ENCODE measurements at places on chromosomes 6 and 20. TPM values are rescaled to one million over a fixed set of nuclear protein-coding genes. Genes with fewer than 3 reads are reported as not detected.
A peak's percentile ranks its signal among the peaks of the same experiment; 100 is the strongest.

Gene SLC24A3
- total RNA-seq = not detected

Gene MOG
- not detected for total RNA-seq

Gene C6orf132
- 0.02 TPM for total RNA-seq

Gene MYMX
- total RNA-seq = not detected

Gene SGK2
- not detected for total RNA-seq

Gene HEY2
- total RNA-seq = not detected

Gene NRM
- total RNA-seq = 14.0 TPM

Gene LAMP5
- total RNA-seq = not detected

Gene NT5E
- total RNA-seq = 127 TPM

Gene C6orf15
- total RNA-seq = 2.4 TPM

Gene SNPH
- 13.9 TPM for total RNA-seq

- no peak for DNase-seq
Observed at GRCh38 chr6:163170294-163170883, 244.1 kb upstream of the QKI start.

DNA sequence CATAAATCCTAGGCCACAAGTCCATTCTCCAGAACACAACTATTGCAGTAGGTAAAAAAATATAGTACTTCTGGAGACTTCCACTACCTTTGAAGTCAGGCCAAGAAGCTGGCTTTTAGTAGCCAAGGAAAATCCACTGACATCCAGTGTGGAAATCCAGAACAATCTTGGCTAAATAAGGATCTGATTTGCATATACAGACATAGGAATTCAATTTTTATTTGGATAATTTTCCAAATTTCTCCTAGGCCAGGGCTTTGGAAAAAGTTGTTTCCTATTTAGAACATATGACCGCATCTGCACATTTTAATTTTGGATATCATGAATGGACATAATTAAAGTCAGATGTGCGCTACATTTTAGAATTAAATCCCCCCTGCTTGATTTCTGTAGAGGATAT, 100.2 kb downstream of the BCAS1 start:
- no peak for DNase-seq

GRCh38 chr20:19981031-19981451, 36.1 kb upstream of the NAA20 start:
- peak; percentile 93 for DNase-seq

GRCh38 chr6:110408901-110409300, 6.5 kb downstream of the DDO start:
- no peak for DNase-seq

- peak; percentile 29 for DNase-seq
Observed at GRCh38 chr6:138007014-138007472, 100.2 kb downstream of the PERP start.

DNA sequence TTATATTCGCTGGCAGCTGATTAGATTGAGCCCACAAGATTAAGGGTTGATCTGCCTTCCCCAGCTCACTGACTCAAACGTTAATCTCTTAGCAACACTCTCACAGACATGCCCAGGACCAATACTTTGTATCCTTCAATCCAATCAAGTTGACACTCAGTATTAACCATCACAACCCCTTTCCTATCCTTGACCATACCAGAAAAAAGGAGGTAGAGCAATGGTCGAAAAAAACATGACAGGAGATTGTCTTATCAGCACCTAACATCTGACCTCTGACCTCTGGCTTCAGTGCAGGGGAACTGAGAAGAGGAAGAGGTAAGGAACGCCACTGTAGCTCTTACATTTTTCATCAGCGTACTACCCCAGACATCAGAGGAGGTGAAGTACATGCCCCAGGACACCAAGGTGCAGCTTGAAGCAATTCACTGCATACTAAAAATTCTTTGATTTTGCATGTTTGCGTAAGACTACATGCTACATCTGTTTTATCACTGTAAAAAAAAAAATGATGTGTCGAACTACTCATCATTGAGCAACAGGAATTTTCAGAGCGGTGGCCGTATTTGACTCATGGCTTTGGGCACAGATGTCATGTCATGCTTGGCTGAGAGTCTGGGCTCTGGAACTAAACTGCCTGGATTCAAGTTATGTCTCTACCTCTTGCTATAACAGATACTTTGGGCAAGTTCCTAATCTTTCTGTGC, 188.0 kb upstream of the TAB2 start:
- peak; percentile 12 for DNase-seq

- no peak for DNase-seq
Observed at GRCh38 chr20:46275091-46275490, 33.2 kb downstream of the CDH22 start.

GRCh38 chr6:79137671-79138070, 59.6 kb upstream of the PHIP start:
- no peak for DNase-seq

DNA sequence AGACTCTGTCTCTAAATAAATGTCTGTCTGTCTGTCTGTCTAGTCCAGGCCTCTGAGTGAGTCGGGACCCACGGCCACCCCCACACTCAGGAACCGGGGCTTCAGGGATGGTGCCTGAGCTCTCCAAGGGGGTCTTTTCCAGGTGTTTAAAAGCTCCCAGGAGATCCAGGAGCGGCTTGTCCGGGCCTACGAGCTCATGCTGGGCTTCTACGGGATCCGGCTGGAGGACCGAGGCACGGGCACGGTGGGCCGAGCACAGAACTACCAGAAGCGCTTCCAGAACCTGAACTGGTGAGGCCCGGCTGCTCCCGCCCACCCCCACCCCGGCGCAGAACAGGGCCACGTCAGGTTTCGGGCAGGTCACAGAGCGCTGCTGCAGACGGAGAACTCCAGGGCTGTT, 5.5 kb upstream of the COL9A3 start:
- DNase-seq = no peak

GRCh38 chr6:18503593-18504231, 116.6 kb downstream of the RNF144B start:
- DNase-seq = peak; percentile 59

DNA sequence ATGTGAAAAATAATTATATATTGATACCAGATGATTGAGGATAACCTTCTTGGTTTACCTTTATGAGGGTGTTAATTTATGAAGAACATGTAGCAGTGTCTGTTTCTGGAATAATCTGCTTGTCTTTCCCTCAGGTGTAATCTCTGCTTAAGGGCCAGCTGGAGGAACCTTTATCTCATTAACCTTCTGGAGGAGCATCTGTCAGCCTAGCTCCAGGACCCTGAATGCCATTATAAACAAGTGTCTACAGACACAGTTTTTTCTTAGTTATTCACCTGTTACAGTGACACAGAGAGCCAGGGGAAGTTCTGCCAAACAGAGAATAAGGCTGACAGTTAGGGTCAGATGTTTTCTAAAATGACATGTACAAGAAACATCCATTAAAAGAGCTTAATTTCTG, at the start of gene IMPG1:
IMPG1 (minus strand) TSS at position 101 of the 400 bp plus-strand sequence. CDS start 174 bp downstream, outside the sequence.
- no peak for DNase-seq

GRCh38 chr6:36127462-36128016, 2.8 kb upstream of the MAPK13 start:
- DNase-seq = peak; percentile 93

DNA sequence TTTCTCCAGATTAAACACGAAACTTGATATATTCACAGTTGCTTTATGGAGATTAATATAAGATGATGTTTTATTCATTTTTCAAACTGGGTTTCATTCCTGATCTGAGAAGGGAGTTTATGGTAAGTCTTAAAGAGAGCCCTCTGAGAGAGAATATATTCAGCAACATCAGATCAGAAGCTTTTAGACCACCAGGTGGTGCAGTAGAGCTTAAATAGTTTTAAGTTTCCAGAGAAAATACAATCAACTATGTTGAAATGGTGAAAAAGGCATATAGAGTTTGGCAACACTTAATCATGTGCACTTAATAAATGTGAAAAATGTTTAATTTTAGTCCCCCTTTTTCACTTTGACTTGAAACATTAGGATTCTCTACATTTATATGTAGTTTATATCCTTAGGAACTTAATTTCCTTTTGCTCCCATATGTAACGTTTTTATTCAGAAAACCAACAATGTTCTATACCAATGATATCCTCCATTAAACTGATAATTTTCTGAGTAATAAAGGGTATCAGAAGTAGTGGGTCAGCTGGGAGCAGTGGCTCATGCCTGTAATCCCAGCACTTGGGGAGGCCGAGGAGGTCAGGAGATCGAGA, 86.4 kb upstream of the CLDN20 start:
- peak; percentile 73 for DNase-seq

DNA sequence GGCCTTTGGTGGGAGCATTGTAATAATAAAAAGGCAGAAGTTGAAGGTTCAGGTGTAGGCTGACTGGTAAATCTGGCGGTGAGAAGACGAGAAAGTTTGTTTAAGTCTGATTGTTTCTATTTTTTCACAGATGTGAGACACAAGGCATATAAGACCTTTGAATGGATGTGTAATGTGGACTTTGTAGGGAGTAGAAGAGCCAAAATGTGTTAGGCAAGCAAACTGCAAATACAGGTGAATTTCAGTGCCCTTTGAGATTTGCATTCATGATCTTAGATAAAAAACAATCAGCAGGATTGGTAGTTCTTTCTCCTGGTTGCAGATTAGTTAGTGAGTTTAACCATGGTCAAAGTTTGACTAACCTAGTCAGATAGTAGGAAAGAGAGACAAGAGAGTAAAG, 238.9 kb downstream of the FRK start:
- DNase-seq = no peak

DNA sequence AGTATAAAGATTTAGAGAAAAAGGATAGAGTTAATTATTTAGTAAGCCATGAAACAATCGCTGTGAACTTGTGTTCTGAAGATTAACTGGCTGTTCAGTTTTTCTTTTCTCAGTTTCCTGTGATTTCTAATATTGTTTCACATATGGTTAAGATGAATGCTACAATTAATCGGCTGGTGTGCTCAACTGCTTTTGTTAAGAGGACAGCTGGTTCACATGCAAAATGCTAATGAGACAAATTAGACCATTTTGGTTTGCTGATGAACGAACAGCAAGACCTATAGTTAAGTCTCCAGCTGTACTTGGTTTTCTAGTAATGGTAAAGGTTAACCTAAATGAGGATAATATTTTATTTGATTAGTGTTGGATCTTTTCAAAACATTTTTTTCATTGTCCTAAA, 10.8 kb upstream of the NHSL1 start:
- no peak for DNase-seq

GRCh38 chr20:61662226-61662967, 403.3 kb downstream of the TAF4 start:
- DNase-seq = no peak

DNA sequence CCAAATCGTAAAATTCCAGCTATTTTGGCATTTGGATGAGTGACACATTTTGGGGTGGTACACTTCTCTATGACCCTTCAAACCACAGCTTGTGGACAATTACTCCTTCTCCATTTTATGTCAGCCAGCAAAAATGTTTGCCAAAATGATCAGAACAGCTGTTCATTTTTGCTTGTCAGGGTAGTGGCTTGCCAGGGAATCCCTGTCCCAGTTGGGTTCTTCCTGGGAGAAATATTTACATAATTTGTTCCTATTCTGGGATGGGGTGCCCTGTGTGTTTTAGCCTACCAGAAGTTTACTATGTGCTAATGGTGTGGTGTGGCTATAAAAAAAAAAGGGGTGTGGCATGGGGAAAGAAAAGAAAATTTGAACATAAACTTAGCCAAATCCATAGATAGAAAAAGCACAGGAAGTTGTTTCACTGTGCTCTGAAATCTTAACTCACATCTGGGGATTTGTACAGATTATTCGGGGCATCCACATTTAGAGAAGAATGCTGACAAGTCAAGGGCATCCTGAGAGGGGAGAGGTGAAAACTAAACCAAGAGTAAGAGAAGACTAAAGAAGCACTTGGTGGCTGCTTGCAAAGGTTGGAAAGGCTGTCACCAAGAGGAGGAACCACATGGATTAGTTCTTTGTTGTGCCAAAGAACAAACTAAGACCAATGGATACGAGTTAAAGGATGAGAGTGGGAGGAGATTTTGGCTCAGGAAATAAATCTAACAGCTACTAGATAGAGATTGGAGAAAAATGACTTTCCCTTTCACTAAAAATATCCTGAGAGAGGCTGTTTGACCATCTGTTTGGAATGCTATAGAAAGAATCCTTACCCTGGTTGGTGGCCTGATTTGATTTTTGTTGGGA, 55.2 kb upstream of the RBM24 start:
- no peak for DNase-seq

GRCh38 chr20:30285677-30286076, 971.8 kb upstream of the DEFB115 start:
- no peak for DNase-seq

- DNase-seq = no peak
Observed at GRCh38 chr20:54389596-54390280, 85.7 kb upstream of the DOK5 start.

DNA sequence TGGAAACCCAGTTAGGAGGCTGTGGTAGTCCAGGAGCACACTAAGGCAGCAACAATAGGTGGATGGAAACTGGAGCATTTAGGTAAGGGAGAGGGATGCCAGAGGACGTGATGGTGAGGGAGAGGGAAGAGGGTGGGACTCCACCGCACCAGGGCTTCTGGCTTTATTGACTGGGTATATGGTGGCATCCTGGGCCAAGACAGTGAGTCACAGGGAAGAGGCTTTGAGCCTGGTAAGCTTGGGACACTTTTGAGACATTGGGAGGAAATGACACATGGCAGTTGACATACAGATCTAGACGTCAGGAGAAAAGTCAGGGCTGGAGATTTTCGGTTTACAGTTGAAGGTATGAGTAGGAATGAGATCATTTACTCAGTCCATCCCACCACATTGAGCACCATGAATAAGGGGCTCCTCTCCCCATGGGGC, 14.9 kb downstream of the NT5E start:
- peak; percentile 98 for DNase-seq

- DNase-seq = no peak
Observed at GRCh38 chr6:87152526-87152955, 2.8 kb upstream of the ZNF292 start.

- DNase-seq = no peak
Observed at GRCh38 chr6:159440349-159440748, 252.7 kb downstream of the SOD2 start.

GRCh38 chr6:31402324-31403282, 792 bp upstream of the MICA start:
- DNase-seq = no peak

GRCh38 chr6:168866534-168866933, 387.1 kb downstream of the THBS2 start:
- DNase-seq = no peak

DNA sequence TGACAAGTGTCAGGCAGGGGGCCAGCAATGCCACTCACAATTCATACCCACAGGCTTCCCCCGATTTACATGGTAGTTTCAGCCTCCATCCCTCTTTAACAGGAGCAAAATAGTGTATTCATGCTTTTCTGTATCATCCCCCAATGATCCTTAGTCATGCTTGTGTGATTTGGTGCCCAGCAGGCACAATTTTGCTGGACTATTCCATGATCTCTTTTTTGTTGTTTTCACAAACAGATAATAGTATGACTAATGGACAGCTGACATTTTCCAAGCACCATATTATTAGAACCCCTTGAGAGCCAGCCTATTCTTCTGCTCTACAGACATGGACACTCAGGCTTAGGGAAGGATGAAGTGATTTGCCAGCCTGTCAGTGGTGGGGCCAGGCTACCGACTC, 128.2 kb upstream of the RIPOR2 start:
- no peak for DNase-seq
